Left kidney (tissue), 8 donors: ENCODE measurements at places on chromosomes 7 and 10.

DNA sequence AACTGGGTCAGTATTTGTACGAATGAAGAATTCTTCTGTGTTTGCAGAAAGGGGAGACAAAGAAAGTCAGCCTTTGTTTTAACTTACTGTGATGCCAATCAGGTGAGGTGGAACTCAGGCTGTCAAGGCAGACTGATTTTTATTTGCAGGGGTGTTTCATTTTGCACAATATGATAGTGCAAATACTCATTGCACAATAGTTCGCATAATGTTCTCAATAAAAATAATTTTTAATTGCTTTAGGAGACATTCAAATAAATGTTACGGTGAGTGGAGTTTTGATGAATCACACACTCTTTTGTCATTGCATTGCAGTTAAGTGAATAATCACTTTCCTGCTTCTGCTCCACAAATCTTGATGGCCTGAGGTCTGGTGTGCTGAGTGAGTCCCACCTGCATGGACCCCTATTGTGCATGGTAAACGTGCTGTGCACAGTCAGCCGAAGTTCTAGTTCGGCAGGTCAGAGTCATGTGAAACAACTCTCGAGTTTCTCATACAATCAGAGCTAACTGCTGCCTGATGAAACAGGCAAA, 141.3 kb upstream of the FZD8 start:
- DNase-seq: no peak

- DNase-seq: no peak
Observed at GRCh38 chr10:96619796-96620773, 33.3 kb upstream of the TM9SF3 start.

DNA sequence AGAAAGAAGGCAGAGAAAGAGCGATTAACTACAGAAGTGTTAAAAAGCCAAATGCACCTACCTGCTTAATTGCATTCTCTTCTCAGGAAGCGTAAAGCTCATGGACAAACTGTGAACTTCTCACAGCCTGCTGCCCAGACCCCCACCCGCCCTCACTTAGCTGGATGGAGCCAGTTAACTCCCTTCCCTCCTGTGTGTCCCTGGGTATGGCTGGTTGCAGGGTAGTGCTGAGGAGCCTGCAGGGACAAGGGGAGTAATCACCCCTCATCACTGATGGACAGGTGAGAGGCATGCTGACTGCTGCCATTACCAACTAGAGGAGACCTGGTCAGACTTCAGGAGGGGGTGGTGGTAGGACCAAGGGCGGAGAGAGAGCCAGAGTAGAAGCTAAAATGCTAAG, 37.5 kb downstream of the ENO4 start:
- DNase-seq: no peak

- DNase-seq: no peak
Observed at GRCh38 chr7:128875523-128875948, 12.9 kb downstream of the ATP6V1F start.

DNA sequence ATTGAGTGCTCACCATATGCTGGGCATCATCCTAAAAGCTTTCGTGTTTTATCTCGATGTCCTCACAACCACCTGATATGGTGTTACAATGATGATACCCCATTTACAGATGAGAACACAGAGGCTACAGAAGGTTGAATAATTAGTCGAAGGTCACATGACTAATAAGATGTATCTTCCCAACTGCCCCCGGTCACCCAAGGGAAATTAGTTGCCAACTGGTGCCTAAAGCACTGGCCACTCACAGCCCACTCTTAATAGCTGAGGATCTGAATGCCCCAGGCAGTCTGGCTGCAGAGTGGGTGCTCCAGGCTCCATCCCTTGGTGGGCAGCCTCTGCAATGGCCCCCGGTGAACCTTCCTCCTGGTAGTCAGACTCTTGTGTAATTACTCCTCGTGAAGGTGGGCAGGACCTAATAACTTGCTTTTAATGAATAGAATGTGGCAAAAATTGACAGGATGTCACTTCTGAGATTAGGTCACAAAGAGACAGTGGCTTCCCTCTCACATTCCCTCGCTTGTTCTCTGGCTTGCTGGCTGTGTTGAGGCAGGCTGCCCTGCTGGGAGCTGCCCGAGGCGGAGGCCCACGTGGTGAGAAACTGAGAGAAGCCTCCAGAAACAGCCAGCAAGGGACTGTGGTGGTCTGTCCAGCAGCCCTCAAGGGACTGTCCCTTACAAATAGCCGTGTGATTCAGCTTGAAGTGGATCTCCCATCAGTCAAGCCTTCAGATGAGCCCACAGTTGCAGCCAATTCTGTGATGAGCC, 109.4 kb downstream of the ARHGAP22 start:
- DNase-seq: no peak
